ENCODE measurements at places on chromosomes 2 and 18.

DNA sequence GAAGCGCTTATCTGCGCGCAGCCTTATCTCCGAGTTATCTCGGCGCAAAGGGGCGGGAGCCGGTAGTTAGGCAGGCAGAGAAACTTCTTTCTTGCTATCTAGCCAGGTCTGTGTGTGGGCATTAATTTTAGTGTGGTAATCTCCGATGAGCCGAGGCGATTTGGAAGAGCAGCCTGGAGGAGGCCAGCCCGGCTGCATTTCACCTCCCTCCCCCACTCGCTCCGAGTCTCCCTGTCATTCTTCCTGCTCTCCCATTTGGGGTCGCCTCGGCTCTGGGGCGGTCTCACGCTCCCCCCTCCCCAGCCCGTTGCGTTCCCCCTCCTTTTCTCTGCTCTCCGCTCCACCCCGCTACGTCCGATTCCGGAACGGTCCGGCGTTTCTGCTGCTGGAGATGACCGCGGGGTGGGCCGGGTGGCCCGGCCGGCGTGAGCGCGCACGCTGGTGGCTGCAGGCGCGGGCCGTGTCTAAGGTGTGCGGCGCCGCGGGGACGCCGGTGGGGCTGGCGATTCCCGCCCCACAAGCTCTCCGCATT is 566 bp downstream of the GATA6 start:
- DNase-seq: no peak

- DNase-seq: no peak
These were observed 8.6 kb downstream of the AGFG1 start for GRCh38 chr2:227480528-227480927.

DNA sequence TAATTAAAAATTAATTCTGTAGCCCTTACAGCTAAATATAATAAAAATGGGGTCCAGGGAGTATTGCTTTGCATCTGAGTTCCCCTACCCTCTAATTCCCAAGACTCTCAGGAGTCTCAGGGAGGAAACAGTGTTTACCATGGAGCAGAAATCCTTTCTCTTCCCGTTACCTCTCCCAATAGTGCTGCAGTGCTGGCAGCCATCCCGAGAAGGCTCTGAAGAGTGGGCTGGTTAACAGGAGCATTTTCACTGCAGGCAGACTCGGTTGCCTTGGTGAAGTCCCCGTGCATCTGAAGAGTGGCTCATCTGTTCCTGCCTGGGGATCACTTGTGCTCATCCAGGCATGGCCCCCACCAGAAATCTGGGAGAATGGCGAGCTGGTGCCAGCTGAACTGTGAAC is 41.8 kb upstream of the TMEM178A start:
- DNase-seq: no peak

- DNase-seq: no peak
These were observed 172.3 kb downstream of the IKZF2 start for GRCh38 chr2:212979046-212979612.

- no peak for DNase-seq
These were observed 167.1 kb downstream of the SLC8A1 start for GRCh38 chr2:40284797-40285196.

GRCh38 chr2:172039011-172039704 is 39.4 kb downstream of the METAP1D start:
- no peak for DNase-seq

DNA sequence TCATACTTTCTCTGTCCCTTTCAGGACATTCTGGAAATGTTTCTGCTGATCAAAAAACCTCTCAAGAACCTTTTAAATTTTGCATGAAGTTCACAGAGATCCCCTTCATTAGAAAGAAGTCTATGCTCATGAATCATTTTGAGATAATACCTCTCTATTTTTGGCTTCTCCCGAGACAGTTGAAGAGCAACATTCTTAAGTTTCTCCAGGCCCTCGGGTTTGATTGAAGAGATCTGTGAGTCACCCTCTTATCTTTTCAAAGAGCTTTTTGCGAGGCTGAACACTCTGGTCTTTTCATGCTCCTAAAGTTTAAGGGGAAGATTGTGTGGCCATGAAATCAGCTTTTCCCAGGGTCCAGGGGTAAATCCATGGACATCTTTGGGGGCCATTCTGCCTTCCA is 354.2 kb downstream of the FBXO15 start:
- no peak for DNase-seq

DNA sequence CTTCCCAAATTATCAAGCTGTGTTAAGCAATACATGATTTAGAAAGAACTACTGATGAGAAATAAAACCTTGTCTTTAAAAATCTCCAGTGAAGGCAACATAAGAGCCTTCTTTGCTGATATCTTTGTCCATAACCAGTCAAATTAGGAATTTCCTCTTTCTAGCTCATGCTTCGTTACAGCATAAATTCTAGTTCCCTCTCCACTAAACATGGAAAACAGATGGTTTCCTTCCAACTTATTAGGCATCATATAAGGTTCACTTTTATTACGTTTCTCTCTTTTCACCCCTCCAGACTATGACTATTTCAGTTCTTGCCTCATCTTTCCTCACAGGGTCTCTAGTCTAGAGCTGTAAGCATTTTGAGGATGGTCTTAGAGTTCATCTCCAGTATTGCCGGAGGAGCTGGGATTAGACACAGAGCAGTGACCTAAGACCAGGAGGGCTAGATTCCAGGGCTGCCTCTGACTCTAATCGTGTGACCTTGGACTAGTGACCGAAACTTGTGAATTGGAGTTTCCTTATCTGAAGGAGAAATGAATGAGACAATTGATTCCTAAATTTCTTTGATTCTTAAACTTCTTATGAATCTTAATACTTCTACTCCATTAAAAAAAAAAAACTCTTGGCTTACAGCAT is 195.5 kb upstream of the APCDD1 start:
- no peak for DNase-seq

DNA sequence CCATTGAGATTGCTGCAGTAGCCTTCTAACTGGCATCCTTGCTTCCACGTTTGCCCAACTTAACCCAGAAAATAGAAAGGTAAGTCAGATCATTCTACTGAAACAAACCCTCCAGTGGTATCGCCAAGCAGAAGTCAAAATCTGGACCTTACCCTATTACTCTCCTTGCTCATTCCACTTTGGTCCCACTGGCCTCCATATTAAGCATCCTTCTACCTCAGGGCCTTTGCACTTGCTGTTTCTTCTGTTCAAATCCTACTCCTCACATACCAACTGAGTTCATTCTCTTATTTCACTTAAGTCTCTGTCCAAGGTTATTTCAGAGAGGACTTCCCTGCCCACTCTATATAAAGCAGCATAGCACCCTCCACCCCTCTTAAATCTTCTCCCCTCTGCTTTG is 84.5 kb downstream of the SPRED2 start:
- no peak for DNase-seq

DNA sequence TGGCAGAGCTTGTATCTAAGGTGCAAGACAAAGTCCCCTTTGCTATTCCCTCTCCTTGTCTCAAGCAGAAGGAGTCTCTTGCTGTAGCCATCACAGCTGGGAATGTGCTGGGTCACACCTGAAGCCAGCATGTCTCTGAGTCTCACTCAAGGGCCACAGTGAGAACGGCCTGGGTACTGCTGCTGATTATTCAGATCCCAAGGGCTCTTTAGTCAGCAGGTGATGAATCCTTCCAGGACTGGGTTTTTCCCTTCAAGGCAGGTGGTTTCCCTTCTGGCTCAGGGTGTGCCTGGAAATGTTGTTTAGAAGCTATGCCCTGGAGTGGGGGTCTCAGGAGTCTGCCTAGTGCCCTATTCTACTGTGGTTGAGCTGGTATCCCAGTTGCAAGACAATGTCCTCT is 356.3 kb downstream of the PARD3B start:
- no peak for DNase-seq

- no peak for DNase-seq
These were observed 44.2 kb downstream of the GLI2 start for GRCh38 chr2:120779781-120780283.

- peak; percentile 31 for DNase-seq
These were observed 14.2 kb downstream of the SCN9A start for GRCh38 chr2:166361351-166362153.

GRCh38 chr18:25503567-25504081 is 151.7 kb upstream of the ZNF521 start:
- DNase-seq: no peak

GRCh38 chr2:168234407-168235085 is 12.8 kb downstream of the STK39 start:
- DNase-seq: no peak

- no peak for DNase-seq
These were observed 168.4 kb upstream of the HAAO start for GRCh38 chr2:42960842-42961180.

GRCh38 chr18:5144629-5145028 is 52.4 kb downstream of the AKAIN1 start:
- no peak for DNase-seq

GRCh38 chr2:111165084-111165483 is 44.4 kb downstream of the BCL2L11 start:
- no peak for DNase-seq
